ENCODE measurements at places on chromosomes 11 and 22. TPM values are rescaled to one million over a fixed set of nuclear protein-coding genes. Genes with fewer than 3 reads are reported as not detected.

The TSPAN32 gene
- not detected for total RNA-seq

The PNPLA5 gene
- not detected for total RNA-seq

The MMP1 gene
- 0.73 TPM for total RNA-seq

The SLC37A2 gene
- total RNA-seq: 0.16 TPM

The UCP3 gene
- total RNA-seq: 1.3 TPM

The SCO2 gene
- total RNA-seq: 5.0 TPM

The USP2 gene
- 0.95 TPM for total RNA-seq

The C1QTNF5 gene
- not detected for total RNA-seq

The SLC22A8 gene
- total RNA-seq: not detected

The CSRP3 gene
- total RNA-seq: not detected

The INTS4 gene
- total RNA-seq: 18.3 TPM

The PYGM gene
- total RNA-seq: 0.13 TPM

The TREH gene
- total RNA-seq: not detected

The CTSW gene
- not detected for total RNA-seq

The BIRC3 gene
- 48.9 TPM for total RNA-seq

The MS4A4A gene
- total RNA-seq: not detected

The KDM4E gene
- total RNA-seq: not detected

The ACO2 gene
- 48.7 TPM for total RNA-seq

The RAC2 gene
- total RNA-seq: 0.29 TPM

The IGLL1 gene
- total RNA-seq: not detected

The PDE3B gene
- total RNA-seq: 1.8 TPM

The PRG2 gene
- not detected for total RNA-seq

The RGL4 gene
- total RNA-seq: not detected

The YPEL1 gene
- 0.31 TPM for total RNA-seq

The CSNK2A3 gene
- total RNA-seq: 1.9 TPM

The FXYD6 gene
- 0.19 TPM for total RNA-seq

The OR2D2 gene
- not detected for total RNA-seq

The NFAM1 gene
- total RNA-seq: not detected

The APOA4 gene
- not detected for total RNA-seq

The PRDM10 gene
- total RNA-seq: 1.5 TPM

The PRODH gene
- 1.4 TPM for total RNA-seq

The FREY1 gene
- total RNA-seq: not detected

The INS gene
- not detected for total RNA-seq

The EXPH5 gene
- 0.03 TPM for total RNA-seq

The MPZL2 gene
- not detected for total RNA-seq

The ZBTB16 gene
- 1.1 TPM for total RNA-seq

The GRAP2 gene
- not detected for total RNA-seq

The BEST1 gene
- total RNA-seq: 2.6 TPM

The BRSK2 gene
- total RNA-seq: 6.3 TPM

The CCND1 gene
- 156 TPM for total RNA-seq

The ARCN1 gene
- 94.4 TPM for total RNA-seq

The TXNRD2 gene
- 37.3 TPM for total RNA-seq

The IL18BP gene
- total RNA-seq: 4.4 TPM
